MCF 10A (cell line): ENCODE measurements at places on chromosomes 7 and 10.

GRCh38 chr10:132512693-132513345 is 24.8 kb upstream of the INPP5A start:
- H3K27ac ChIP-seq, result no peak overlapping the region
- peaks cover 22% of the 10 kb centered on the region for H3K27me3 ChIP-seq
- no peaks in the 10 kb centered on the region for H3K36me3 ChIP-seq
- no peaks in the 10 kb centered on the region for H3K4me1 ChIP-seq

DNA sequence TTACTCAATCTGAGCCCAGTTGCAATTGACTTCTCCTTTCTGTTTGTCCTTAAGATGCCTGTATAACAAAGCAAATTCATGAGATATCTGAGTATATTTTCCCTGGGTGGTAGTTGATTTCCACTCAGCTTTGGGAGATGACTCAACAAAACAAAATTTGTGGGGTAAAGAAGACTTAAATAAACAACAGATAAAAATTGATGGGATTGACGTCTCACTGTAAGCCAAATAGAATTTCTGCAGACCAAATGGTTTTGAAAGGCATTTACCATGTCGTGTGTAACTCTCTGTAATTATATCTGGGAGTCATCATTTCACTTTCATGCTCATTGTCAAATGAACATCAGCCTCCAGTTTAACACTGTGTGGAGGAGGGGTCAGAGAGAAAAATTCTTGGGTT is 255.4 kb upstream of the MYO3A start:
- peaks cover 11% of the 10 kb centered on the region for H3K4me1 ChIP-seq
- no peak overlapping the region for H3K4me3 ChIP-seq
- no peak for DNase-seq
- no peaks in the 10 kb centered on the region for H3K36me3 ChIP-seq

- no peak for DNase-seq
- H3K27me3 ChIP-seq, result peaks cover 72% of the 10 kb centered on the region
Measured at GRCh38 chr10:104640339-104641186, 527 bp upstream of the SORCS3 start.

DNA sequence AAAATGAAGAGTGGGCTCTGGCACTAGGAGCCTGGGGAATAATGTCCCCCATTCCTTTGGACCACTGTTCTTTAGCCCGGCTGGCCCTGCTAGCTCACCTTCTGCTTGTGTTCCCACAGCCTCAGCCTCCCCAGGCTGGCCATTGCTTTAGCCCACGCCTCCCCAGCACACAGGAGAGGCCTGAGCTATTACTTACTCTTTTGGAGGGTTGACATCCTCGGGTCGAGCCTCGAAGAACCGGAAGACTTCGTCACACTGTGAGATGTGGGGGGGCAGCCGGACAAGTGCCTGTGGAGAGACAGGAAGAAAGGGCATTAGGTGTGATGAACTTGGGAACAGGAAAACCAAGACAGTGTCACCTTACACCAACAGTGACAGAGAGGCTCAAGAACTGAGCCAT is 131.3 kb downstream of the SH3PXD2A start:
- H3K27me3 ChIP-seq, result no peaks in the 10 kb centered on the region
- H3K4me3 ChIP-seq, result no peak overlapping the region
- H3K36me3 ChIP-seq, result peaks cover 18% of the 10 kb centered on the region
- H3K4me1 ChIP-seq, result no peaks in the 10 kb centered on the region
- no peak for DNase-seq

DNA sequence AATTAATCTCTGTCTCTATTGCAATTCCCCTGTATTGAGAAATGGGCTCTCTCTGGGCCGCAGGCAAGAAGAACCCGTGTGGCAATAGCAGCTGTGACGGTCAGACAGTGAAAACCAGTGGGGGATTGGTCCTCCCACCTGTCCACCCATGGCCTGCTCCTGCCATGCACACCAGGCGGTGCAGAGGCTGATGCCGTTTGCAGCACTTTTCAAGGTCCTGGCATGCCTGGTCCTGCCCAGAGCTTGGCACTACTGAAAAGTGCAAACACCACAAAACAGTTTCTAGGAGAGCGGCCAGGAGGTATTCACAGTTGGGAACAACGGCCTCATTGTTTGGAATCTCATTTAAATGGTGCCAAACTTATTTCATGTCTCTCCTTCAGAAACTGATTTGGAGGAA is 41.5 kb downstream of the PSPH start:
- H3K4me3 ChIP-seq, result peak overlapping the region; percentile 44
- DNase-seq, result peak; percentile 95
- H3K36me3 ChIP-seq, result peaks cover 49% of the 10 kb centered on the region
- peak overlapping the region; percentile 77 for H3K27ac ChIP-seq

DNA sequence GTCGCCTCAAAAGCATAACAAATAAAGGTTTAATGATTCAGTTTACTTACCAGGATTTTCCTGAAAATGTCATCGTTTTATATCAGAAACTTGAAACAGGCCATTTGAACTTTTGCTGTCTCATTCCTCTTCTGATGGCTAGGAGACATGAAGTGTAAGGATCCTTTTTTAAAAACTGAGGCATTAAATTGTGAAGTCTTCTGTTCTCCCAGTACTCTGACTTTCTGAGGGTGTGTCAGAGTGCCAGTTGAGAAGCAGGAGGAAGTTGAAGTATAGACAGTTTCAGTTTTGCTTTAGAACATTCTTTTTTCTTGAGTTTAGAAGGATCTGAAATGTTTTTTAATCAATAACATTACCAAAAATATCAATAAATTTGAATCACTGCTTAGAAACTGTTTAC is at the start of gene SAMD9L:
Gene SAMD9L, minus strand, starts transcription at position 242 of the 400 bp plus-strand sequence. CDS start 12,414 bp downstream, outside the sequence.
- H3K36me3 ChIP-seq, result no peaks in the 10 kb centered on the region
- peak; percentile 9 for DNase-seq
- no peaks in the 10 kb centered on the region for H3K27me3 ChIP-seq
- peak within 1 kb of the TSS; percentile 88 for H3K27ac ChIP-seq
- peaks cover 17% of the 10 kb centered on the region for H3K4me1 ChIP-seq
- peak within 1 kb of the TSS; percentile 64 for H3K4me3 ChIP-seq

DNA sequence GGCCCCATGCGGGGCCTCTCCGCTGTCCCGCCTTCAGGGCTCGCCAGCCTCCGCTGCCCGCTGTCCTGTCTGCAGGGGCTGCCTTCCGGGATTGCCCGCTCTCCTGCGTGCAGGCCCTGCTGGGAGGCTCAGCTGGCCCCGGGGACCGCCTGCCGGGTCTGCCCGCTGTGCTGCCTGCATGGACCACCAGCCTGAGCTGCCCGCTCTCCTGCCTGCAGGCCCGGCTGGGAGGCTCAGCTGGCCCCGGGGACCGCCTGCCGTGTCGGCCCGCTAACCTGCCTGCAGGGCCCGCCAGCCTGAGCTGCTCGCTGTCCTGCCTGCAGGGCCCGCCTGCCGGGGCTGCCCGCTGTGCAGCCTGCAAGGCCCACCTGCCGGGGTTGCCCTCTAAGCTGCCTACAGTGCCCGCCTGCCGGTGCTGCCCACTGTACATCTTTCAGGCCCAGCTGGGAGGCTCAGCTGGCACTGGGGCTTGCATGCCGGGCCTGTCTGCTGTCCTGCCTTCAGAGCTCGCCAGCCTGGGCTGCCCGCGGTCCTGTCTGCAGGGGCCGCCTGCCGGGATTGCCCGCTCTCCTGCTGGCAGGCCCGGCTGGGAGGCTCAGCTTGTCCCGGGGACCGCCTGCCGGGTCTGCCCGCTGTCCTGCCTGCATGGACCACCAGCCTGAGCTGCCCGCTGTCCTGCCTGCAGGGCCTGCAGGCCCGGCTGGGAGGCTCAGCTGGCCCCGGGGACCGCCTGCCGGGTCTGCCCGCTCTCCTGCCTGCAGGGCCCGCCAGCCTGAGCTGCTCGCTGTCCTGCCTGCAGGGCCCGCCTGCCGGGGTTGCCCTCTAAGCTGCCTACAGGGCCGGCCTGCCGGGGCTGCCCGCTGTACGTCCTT is 165.1 kb downstream of the GLRX3 start:
- H3K27me3 ChIP-seq, result no peaks in the 10 kb centered on the region
- H3K4me1 ChIP-seq, result no peaks in the 10 kb centered on the region
- H3K4me3 ChIP-seq, result no peak overlapping the region
- no peak for DNase-seq

DNA sequence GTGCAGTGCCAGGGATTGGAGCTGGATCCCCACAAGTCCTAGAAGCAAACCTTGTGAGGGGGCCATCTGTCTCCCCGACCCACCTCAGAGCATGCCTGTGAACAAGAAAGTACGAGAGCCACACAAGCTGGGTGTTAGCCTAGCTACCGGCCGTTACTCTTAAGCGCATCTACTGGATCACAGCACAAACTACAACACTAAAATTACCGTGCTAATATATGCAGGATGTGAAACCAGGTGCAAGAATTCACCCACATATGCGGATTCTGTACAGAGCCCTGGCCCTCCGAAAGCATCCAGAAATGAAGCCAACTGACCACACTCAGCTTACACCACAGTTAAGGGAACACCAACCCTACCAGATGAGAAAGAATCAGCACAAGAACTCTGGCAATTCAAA is 16.0 kb upstream of the PRSS1 start:
- H3K36me3 ChIP-seq, result no peaks in the 10 kb centered on the region
- H3K27me3 ChIP-seq, result peaks cover 69% of the 10 kb centered on the region
- DNase-seq, result no peak
- no peak overlapping the region for H3K27ac ChIP-seq
- no peak overlapping the region for H3K4me3 ChIP-seq

GRCh38 chr10:44850356-44850934 is 60.7 kb upstream of the TMEM72 start:
- no peaks in the 10 kb centered on the region for H3K36me3 ChIP-seq
- no peak for DNase-seq
- no peak overlapping the region for H3K27ac ChIP-seq
- H3K4me1 ChIP-seq, result peaks cover 4% of the 10 kb centered on the region

GRCh38 chr7:122884186-122884585 is 2.1 kb downstream of the CADPS2 start:
- H3K4me3 ChIP-seq, result peak overlapping the region; percentile 4
- H3K36me3 ChIP-seq, result no peaks in the 10 kb centered on the region
- H3K27ac ChIP-seq, result no peak overlapping the region
- DNase-seq, result peak; percentile 80
- peaks cover 21% of the 10 kb centered on the region for H3K4me1 ChIP-seq

- no peaks in the 10 kb centered on the region for H3K27me3 ChIP-seq
- peaks cover 49% of the 10 kb centered on the region for H3K4me1 ChIP-seq
- DNase-seq, result no peak
- H3K36me3 ChIP-seq, result peaks cover 24% of the 10 kb centered on the region
- no peak overlapping the region for H3K27ac ChIP-seq
- H3K4me3 ChIP-seq, result no peak overlapping the region
Measured at GRCh38 chr10:17660921-17661320, 17.0 kb downstream of the STAM start.

- no peaks in the 10 kb centered on the region for H3K36me3 ChIP-seq
- no peaks in the 10 kb centered on the region for H3K27me3 ChIP-seq
- H3K4me1 ChIP-seq, result peaks cover 5% of the 10 kb centered on the region
- H3K4me3 ChIP-seq, result no peak overlapping the region
Measured at GRCh38 chr10:17335065-17335464, 107.0 kb downstream of the VIM start.

- H3K27me3 ChIP-seq, result no peaks in the 10 kb centered on the region
- no peaks in the 10 kb centered on the region for H3K4me1 ChIP-seq
- H3K27ac ChIP-seq, result no peak overlapping the region
- no peak for DNase-seq
Measured at GRCh38 chr7:22645418-22646181, 81.4 kb upstream of the IL6 start.

- H3K27ac ChIP-seq, result no peak overlapping the region
- H3K36me3 ChIP-seq, result no peaks in the 10 kb centered on the region
- DNase-seq, result no peak
- H3K4me1 ChIP-seq, result peaks cover 6% of the 10 kb centered on the region
- no peak overlapping the region for H3K4me3 ChIP-seq
Measured at GRCh38 chr10:74645692-74646091, 180.7 kb upstream of the KAT6B start.

DNA sequence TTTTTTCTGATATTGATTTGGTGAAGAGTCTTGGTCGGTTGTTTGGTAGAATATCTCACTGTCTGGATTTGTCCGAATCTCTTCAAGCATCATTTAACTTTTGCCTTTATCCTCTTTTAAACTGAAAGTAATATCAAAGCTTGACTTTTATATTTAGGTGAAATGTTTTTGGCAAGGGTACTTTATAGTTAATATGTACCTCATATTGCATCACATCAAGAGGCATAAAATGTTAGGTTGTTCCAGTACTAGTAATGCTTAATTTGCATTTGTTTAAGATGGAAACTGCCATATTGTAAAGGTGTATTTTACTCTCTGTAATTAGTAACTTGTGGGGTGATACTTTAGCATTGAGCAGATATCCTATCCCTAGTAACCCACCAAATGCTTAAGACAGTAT is 17.1 kb upstream of the DDX21 start:
- no peaks in the 10 kb centered on the region for H3K4me1 ChIP-seq
- H3K4me3 ChIP-seq, result no peak overlapping the region
- H3K36me3 ChIP-seq, result peaks cover 68% of the 10 kb centered on the region
- no peaks in the 10 kb centered on the region for H3K27me3 ChIP-seq
- DNase-seq, result no peak

DNA sequence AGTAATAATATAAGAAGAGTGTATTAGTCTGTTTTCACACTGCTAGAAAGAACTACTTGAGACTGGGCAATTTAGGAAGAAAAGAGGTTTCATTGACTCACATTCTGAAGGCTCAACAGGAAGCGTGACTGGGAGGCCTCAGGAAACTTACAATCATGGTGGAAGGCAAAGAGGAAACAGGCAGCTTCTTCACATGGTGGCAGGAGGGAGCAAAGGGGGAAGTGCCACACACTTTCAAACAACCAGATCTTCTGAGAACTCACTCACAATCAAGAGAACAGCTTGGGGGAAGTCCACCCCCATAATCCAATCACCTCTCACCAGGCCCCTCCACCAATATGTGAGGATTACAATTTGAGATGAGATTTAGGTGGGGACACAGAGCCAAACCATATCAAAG is 212.5 kb upstream of the HDAC9 start:
- DNase-seq, result no peak
- no peaks in the 10 kb centered on the region for H3K4me1 ChIP-seq
- no peaks in the 10 kb centered on the region for H3K27me3 ChIP-seq
- H3K27ac ChIP-seq, result no peak overlapping the region

DNA sequence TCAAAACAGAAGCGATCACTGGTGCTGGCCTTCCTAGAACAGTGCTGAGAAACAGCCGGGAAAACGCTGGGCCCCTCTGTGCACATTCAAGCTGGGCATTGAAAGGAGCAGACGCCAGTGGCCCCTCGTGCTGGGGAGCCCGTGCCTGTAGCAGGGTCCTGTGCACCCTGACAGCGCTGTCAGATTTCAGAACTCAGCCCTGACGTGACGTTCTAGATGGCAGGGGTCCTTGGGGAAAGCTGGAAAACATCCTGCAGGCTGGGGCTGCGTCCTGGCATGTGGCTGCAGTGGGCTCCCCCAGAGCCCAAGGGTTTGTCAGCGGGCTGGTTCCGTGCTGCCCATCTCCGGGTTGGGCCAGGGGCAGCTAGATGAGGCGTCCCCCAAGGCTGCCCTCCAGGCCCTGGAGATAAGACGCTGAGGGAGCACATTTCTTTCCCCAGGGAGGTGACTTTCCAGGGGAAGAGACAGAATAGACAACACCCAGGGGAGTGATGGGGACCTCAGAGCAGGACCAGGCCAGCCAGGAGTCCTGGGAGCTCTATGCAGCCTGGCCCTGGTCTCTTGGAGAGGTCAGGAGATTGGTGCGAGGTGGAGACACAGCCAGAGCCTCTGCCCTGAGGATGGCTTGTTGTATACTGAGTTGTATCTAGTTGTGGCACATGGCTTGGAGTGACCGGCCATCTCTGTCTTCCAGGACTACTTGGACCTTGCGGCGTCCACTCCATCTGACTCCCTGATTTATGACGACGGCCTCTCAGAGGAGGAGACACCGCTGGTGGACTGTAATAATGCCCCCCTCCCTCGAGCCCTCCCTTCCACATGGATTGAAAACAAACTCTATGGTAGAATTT is 12.1 kb upstream of the CSGALNACT2 start:
- H3K27ac ChIP-seq, result no peak overlapping the region
- H3K4me3 ChIP-seq, result no peak overlapping the region
- peaks cover 15% of the 10 kb centered on the region for H3K4me1 ChIP-seq
